NAMALWA (cell line): ENCODE measurements at places on chromosomes 2 and 18.

DNA sequence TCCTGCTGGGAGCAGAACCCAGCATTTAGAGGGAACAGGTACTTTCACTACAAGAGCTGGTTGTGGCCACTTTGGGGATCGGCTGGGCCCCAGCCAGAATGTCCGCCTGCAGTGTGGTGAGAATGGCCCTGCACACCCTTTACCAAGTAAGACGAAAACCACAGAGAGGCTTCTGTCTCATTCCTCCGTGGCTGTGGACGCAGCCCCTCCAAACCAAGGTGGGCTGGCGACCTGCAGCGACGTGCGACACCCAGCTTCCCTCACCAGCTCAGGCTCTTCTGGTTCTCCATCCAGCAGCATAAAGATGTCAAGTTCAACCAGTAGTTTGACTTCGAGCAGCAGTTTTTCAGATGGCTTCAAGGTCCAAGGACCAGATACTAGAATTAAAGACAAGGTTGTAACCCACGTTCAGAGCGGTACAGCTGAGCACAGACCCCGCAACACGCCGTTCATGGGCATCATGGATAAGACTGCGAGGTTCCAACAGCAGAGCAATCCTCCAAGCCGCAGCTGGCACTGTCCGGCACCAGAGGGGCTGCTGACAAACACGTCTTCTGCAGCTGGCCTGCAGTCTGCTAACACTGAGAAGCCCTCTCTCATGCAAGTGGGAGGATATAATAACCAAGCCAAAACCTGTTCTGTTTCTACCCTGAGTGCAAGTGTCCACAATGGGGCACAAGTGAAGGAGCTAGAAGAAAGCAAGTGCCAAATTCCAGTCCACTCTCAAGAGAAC is 56.2 kb downstream of the WDSUB1 start:
- DNase-seq, result no peak

DNA sequence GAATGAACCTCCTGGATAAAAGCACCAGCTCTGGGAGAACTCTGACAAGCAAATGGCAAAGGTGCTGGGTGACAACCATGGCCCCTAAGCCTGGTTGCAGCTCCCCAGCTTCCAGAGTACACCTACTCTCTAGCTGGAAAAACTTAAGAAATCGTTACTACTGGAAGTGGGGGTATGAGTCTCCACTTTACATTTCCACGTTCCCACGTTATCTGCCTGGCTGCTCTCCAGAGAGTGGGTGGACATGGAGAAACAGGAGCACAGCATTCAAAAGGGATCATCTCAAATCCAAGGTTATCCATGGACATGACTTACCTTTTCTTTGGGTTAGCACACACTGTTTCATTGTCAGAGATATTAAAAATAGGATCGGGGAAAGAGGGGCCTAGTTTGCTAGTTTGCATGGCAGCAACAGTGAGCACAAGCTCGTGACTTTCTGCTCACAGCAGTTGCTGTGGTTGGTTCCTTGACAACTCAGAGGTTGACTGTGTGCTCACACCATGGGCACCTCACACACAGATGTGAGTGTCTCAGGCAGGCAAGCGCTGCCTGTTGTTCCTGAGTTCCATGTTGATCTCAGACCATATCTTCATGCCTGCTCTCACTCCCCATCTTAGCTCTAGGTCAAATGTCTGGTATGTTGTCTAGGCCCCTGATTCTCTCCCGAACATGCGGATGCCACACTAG is 32.5 kb downstream of the PTPN18 start:
- peak; percentile 36 for DNase-seq

GRCh38 chr2:170156592-170156991 is 21.4 kb upstream of the MYO3B start:
- no peak for DNase-seq

GRCh38 chr2:156405586-156405985 is 30.6 kb upstream of the GPD2 start:
- no peak for DNase-seq

GRCh38 chr2:80926168-80926567 is 621.6 kb upstream of the LRRTM1 start:
- DNase-seq, result no peak

GRCh38 chr2:127185093-127185492 is 35.0 kb downstream of the CYP27C1 start:
- peak; percentile 18 for DNase-seq

GRCh38 chr2:70895998-70896764 is 39.5 kb upstream of the ATP6V1B1 start:
- no peak for DNase-seq

- peak; percentile 38 for DNase-seq
These were observed 961 bp downstream of the GEN1 start for GRCh38 chr2:17754773-17755425.

DNA sequence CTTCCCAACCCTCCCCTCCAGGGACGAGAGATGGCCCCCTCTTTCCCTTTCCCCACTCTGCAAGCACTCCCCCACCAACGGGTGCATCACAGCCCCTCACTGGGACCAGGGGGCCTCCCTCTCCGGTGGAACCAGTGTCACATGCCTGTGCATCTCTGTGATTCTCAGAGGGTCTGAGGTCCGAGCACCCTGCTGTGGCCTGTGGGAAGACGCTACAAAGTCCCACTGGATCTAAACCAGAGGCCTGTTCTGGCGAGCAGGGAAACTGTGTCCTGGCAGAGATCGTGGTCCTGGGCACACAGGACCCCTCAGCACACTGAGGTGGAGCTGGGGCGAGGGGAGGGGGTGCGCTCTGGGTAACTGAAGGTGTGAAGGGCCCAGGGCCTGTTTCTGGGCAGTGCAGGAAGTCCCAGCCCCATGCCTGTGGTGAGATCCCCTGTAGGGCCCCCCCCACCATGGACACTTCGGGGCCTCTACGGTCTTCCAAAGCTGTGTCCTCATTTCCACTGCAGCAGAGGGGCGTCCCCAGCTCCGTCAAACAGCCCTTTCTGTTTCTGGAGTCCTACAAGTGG is 8.0 kb downstream of the SNORC start:
- DNase-seq, result no peak
